ENCODE measurements at places on chromosomes 2 and 18. TPM values are rescaled to one million over a fixed set of nuclear protein-coding genes. Genes with fewer than 3 reads are reported as not detected.

Gene C18orf54
- total RNA-seq: 13.9 TPM

Gene SCN9A
- not detected for total RNA-seq

Gene KCNG2
- not detected for total RNA-seq

Gene EVA1A
- not detected for total RNA-seq

Gene SLC9A4
- 0.18 TPM for total RNA-seq

Gene CNTNAP5
- not detected for total RNA-seq

Gene SH2D6
- 0.82 TPM for total RNA-seq

Gene GALR1
- total RNA-seq: not detected

Gene FAM161A
- 4.8 TPM for total RNA-seq

Gene SLC5A7
- total RNA-seq: not detected

Gene MOCOS
- 0.64 TPM for total RNA-seq

Gene NDUFB3
- 141 TPM for total RNA-seq

Gene NFU1
- total RNA-seq: 28.5 TPM

Gene IL18R1
- 25.9 TPM for total RNA-seq

Gene FSHR
- total RNA-seq: not detected

Gene SPP2
- not detected for total RNA-seq

Gene AQP12A
- not detected for total RNA-seq

Gene COBLL1
- total RNA-seq: not detected

Gene PARD3B
- total RNA-seq: not detected

Gene PRSS56
- not detected for total RNA-seq
